Stimulated activated CD4-positive, alpha-beta T cell treated with anti-CD3 and anti-CD28 coated beads, Interleukin-4, amount 100 ng/mL, for 48 hours (primary cell): ENCODE measurements at places on chromosomes 13 and 19.

DNA sequence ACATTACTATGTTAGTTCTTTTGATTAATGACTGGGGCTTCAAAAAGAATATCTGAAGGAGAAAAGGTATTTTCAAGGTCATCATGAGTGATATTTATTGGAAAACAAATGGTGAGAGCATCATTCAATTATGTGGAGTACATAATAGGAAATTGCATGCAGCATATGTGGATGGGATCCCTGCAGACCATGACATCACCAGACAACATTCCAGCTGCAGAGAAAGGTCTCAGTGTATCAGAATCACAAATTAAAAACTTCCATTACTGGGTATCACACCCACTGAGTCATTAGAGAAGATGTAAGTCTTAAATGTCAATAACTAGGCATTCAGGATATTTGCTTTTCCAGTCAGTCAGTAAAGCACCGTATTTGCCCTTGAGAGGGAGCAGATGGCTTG is 574.4 kb upstream of the SLC10A2 start:
- no peak for DNase-seq

DNA sequence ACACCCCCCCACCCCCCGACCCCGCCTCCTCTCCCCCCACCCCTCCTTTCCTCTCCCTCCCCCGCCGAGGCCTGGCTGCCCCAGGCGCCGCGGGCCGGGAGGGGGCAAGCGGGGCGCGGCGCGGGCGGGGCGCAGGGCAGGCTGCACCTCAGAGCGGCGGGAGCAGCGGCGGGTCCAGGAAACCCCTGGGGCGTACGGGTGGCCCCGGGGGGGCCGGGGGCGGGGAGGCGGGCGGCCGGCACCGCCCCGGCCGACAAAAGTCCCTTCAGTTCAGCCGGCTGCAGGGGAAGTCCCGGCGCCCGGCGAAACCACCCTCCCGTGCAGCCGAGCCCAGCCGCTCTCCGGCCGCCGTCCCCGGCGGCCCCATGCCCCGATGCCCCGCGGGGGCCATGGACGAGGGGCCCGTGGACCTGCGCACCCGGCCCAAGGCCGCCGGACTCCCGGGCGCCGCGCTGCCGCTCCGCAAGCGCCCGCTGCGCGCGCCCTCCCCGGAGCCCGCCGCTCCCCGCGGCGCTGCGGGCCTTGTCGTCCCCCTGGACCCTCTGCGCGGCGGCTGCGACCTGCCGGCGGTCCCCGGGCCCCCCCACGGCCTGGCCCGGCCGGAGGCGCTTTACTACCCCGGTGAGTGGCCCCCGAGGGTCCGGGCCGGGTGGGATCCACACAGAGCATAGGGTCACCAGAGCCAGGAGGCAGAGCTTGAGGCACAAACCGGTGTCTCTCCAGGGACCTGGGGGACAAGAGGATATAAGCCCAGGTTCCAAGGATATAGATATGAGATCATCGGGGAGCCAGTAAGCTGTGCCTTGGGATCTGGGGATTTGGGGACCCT is at the start of gene BCL3:
Gene BCL3, plus strand, starts transcription at position 283 of the 829 bp plus-strand sequence. Its CDS starts 83 bp downstream, at position 366.
- peak; percentile 66 for DNase-seq

GRCh38 chr13:65112123-65112522 is 2118.0 kb downstream of the PCDH9 start:
- no peak for DNase-seq

- peak; percentile 75 for DNase-seq
Observed at GRCh38 chr13:27953676-27954405, 15.3 kb downstream of the CDX2 start.

DNA sequence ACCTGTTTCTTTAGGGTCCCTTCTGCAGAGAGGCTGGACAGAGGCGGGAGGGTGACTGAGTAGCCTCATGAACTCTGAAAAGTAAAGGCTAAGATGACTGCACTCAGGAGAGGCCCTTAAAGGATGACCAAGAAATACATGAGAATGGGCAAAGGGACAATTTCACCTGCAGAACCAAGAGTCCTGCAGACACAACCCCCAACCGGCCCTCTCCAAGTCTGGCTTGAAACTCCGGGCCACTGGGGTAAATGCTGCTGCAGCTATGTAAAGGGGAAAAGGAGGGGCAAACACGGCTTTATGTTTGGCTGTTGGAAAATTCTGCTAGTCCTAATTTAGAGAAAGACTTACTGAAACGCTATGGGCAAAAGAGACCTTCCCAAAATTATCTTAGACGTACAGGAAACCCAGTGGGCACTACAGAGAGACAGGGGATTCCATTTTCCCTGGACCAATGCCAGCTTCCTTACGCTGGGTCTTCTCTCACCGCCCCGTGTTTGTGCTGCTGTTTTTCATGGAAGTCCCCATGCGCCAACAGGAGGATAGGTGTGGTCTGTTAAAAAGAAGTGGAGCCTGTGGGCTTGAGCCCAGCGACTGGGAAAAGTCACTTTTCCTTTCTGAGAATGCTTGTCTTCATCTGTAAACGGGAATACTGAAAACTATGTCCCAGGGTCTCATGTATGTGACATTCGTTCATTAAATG is 10.6 kb downstream of the COL4A2 start:
- DNase-seq, result no peak

GRCh38 chr13:110471833-110472162 is 89.7 kb downstream of the RAB20 start:
- DNase-seq, result peak; percentile 15

- no peak for DNase-seq
Observed at GRCh38 chr13:59034198-59034597, 1129.5 kb downstream of the DIAPH3 start.

DNA sequence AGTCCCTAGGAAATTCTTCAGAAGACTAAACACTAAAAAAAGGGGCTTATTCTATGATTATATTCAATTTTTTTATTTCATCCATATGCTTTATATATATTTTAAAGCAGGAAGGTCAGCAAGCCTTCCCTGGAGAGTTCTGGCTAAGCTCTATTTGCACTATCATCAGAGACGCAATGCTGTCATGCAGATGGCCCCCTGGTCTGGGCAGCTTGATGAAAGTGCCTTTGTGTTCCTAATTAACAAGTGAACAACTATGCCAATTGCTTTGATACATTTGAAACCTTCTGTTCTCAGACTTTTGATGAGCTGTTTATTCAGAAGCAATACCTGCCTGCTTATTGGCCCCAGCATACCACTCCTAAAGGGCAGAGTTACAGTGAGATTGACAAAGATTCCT is 1344.6 kb downstream of the OLFM4 start:
- DNase-seq, result no peak
